DND-41 (cell line): ENCODE measurements at places on chromosomes 4 and X.
A peak's percentile ranks its signal among the peaks of the same experiment; 100 is the strongest.

DNA sequence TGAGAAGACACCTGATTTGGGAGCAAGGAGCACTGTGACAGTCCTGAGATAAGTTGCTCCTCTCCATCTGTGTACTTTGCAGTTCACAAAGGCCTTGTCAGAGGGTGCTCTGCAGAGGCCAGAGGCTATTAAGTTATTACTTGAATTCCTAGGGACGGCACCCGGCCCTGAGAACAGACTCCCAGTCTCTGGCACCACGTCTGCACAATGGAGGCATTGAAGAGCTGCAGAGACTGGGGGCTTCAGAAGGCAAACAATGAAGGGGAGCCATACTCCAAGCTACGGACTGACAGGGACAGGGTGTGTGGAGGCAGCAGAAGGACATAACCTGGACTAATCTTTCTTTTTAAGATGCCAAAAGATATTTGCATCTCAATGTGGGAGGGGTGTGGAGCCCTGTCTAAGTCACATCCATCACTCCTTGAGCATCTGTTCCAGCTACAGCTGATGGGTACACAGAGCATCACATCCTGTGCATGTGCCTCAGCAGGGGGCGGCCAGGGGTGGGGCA is 11.5 kb downstream of the RASGEF1B start:
- no peak for DNase-seq

GRCh38 chrX:11464380-11464779 is 171.2 kb downstream of the AMELX start:
- no peak for DNase-seq

- no peak for DNase-seq
These were observed 245.6 kb downstream of the TRAM1L1 start for GRCh38 chr4:116839826-116840225.

- DNase-seq, result no peak
These were observed 503.6 kb downstream of the IL1RAPL1 start for GRCh38 chrX:29090811-29091210.

DNA sequence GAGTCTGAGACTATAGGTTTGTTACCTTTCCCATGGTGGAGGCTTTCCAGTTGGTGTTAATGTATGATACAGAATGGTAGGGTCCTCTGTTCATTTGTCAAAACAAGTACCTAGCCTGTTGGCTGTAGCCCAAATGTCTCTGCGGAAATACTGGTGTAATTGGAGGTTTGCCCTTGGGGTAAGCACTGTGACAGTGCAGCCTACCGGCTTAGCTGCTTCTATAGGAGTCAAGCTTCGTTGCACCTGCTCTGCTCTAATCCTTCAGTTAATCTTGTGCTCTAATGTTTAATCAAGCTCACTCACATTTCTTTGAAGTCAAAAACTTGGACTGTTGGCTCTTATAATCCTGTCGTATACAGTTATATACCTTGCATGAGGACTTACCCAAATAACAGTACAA is 203.4 kb downstream of the CCNG2 start:
- no peak for DNase-seq

GRCh38 chrX:44261286-44261685 is 82.2 kb downstream of the EFHC2 start:
- no peak for DNase-seq

DNA sequence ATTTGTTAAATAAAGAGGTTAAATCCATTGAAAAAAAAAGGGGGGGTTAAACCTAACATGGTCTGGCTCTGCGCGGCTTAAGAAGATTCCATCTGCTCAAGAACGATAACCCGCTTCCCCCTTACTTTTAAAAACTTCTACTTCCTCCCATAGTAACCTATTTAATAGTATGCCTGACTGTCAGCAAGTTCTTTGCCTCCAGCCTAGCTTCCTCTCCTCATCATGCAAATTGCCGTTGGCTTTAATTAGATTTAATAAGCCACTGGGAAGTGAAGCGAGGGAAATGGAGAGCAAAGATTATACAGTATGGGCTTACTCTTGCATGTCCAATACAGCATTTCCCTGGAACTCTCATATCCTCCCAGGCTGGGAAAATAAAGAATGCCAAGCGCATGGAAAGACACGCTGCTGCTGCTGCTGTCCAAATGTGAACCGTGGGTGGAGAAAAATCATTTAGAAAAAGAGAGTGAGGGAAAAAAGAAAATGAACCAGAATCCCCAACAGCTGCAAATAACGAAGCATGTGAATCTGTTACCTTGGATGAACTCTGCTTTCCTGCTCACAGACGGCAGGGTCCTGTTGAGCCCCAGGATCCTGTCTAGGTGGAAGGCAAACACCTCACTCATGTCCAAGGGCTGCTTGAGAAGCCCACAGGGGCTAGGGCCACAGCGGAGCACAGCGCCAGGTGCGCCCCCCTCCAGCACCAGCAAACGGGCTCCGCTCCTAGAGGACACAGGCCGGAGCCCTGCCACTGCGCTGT is 2.7 kb downstream of the GASK1B start:
- DNase-seq, result no peak

GRCh38 chr4:102772738-102773340 is 12.1 kb upstream of the MANBA start:
- no peak for DNase-seq

- DNase-seq, result no peak
These were observed 34.0 kb upstream of the BRS3 start for GRCh38 chrX:136453771-136454170.

DNA sequence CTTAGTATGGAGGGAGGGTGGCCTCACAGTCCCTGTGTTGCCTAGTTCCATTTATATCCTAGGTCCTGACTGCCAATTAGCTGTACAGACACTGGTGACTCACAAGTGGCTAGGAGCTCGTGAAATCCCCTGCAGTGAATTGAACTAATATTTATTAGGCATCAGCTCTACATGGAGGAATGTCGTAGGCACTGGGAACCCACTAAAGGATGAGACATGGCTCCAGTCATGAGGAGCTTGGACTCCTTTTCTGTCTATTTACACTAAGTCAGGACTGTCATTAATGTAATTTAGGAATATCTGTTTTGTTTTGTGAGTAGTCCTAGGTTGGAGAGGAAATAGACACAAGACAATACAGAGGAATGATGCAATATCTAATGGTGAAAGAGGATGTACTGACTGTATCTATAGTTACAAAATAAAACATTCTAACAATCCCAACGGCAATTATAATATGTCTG is 67.7 kb downstream of the MID1IP1 start:
- no peak for DNase-seq

DNA sequence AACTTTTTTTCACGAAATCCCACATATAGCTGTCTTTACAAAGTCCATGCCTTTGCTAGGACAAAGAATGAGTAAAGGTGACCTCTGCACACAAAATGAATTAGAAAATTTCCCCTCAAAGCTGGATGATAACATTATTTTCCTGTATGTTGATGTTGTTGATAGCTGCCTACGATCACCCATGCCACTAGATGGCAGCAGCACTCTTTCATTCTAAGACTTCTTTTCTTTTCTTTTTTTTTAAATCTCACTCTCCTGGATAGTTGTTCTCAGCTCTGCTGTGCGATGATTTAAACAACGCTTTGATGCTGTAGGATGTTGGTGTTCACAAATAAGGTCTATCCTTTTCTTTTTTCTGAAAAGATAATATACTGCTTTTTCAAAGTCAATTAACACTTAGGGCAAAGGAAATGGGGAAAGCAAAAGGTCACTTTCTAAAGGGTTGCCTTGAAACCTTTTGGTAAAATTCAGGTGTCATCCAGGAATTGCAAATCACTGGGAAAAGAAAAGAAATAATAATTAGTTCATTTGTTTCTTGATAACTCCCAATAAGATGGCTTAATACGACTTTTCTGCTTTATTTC is 266.8 kb downstream of the C4orf33 start:
- peak; percentile 66 for DNase-seq

DNA sequence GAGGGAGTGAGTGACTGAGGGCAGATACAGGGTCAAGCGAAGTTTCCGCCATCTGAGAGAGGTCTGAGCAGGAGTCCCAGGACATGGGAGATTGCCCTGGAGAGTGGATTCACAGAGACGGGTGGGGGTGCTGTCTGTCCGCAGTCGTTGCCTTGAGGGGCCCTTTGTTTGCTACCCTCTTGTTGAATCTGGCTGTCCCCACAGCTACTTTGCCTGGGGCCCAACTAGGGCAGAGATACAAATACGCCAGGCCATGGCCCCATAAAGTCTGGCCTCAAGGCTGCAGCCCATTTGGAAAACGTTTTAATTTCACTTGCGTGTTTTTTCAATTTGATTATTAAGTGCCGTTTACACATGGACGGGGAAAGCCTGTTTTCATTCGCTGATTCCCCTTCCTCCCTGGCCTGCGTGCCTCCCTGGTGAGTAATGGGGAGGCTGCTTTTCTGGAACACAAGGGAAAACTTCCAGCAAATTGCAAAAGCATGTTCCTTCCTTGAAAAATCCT is 134.4 kb downstream of the SMIM20 start:
- no peak for DNase-seq

- no peak for DNase-seq
These were observed 94.3 kb upstream of the PGRMC2 start for GRCh38 chr4:128381748-128382559.

GRCh38 chrX:110600745-110601310 is 194.8 kb downstream of the CHRDL1 start:
- no peak for DNase-seq

DNA sequence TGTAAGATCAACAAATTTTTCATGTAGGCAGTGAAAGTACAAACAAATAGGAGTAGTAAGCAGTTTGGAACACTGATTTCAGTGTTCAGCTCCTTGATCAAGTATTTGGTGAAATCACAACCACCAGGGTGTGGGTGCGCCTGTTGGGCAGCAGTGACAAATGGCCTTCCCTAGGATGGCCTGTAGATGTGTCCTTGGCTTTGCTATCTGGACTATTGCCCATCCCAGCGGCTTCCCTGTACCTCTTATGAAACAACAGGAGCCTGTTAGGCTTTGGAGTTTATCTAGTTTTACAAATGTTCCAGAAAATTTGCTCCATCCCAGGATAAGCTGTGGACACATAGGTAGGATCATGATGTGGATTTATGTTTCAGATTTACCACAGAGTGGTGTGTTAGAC is 216.8 kb upstream of the FAT1 start:
- no peak for DNase-seq
